Amniotic epithelial cell (primary cell): ENCODE measurements at places on chromosomes 1 and 21.

DNA sequence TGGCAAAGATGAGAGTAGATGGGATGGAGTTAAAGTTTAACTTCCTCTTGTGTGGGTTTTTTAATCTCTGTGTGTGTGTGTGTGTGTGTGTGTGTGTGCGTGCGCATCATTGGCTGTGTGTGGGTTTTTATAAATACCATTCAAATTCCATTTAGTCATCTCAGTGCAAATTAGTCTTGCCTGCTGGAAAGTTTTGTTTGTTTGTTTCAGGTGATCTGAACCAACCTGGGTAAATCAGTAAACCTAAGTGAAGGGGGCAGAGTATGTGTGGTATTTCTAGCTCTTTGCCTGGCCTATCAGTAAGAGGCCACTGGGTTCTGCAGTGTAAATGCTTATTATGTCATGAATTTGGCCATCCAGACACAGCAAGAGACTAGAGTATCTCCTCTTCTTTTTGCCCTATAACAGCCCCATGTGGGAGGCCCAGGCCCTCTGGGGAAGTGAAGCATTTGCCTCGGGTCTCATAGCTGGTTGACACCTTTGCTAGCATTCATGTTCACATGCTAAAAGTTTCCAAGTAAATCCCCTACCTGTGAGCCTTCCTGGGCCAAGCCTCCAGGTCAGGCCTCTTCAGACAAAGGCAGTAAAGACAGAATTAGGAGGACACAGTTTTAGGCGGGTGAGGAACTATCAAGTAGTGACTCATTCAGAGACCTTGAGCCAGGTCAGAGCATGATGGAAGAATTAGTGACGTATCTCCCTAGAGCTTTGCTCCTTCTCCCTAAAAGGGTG lies 14.7 kb downstream of the INTS3 start:
- DNase-seq, result peak; percentile 88

- no peak for DNase-seq
Measured at GRCh38 chr1:114467491-114467890, 43.5 kb downstream of the TRIM33 start.

DNA sequence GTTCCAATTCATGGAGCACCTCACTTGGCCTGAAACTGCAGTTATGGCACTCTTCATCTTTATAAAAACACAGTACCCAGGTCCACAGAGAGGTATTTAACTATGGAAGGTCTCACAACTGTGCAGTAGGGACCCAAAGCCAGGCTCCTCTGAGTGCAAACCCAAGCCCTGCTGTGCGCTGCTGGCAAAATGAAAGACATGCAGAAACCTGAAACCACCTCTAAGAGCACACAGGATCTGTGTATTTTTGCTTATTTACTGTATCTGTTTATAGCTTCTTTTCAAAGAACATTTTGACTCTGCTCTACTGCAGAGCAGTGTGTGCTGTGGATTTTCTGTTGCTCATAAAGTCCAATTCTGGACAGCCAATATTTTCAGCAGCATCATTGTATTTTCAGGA lies 166.6 kb downstream of the DSCAM start:
- no peak for DNase-seq

DNA sequence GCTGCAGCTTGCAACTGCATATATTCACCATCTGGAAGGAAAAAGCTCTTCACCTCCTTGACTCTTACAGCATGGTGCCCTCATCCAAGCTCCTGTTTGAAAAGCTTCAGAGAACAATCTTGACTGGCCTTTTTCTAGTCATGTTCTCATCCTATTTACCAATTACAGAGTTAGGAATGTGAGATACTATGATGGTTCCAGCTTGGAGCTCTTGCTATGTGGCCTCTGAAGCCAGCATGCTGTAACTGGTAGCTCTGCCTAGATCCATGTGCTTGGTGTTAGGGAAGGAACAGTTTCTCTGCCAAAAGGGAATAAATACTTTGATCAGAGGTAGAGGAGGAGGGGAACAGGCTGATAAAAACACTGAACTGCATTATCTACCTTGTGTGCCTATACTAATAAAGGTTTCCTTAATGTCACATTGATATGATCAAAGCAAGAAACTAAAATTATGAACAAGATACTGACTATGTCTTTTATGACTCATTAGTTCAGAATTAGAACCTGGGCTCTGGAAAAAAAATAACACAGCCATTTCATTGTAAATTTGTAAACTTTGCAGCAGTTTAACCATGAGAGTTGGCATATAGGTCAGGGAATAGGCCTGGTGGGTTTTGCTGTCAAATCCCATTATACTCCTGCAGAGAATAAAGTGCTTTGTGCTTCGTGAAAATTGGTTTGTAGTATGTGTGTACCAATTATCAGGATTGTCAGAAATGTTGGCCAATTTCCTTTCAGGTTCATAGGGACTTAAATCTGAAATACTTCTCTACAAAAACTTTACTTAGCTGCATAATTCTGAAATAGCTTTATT lies 92.7 kb downstream of the LEPR start:
- DNase-seq, result no peak

- DNase-seq, result peak; percentile 92
Measured at GRCh38 chr21:44054710-44055109, 42.6 kb downstream of the TRAPPC10 start.

GRCh38 chr1:12810691-12811408 lies 19.7 kb downstream of the PRAMEF1 start:
- no peak for DNase-seq
